ENCODE measurements at places on chromosomes 4 and X.

- no peak for DNase-seq
Measured at GRCh38 chr4:145189981-145190380, 9.6 kb upstream of the OTUD4 start.

- no peak for DNase-seq
Measured at GRCh38 chr4:65023883-65024670, 614.8 kb upstream of the TECRL start.

DNA sequence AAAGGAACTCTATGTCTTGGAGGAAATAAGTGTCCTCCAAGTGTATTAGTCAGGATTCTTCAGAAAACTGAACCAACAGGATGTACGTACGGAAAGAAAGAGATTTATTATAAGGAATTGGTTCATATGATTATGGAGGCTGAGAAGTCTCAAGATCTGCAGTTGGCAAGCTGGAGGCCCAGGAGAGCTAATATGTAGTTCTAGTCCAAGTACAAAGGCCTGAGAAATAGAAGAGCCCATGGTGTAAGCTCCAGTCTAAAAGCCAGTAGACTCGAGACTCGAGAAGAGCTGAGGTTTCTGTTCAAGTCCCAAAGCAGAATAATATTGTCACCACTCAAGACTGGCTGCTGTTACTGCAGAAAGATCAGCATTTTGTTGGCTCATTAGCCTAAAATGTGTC lies 65.3 kb upstream of the EFNB1 start:
- DNase-seq = no peak

DNA sequence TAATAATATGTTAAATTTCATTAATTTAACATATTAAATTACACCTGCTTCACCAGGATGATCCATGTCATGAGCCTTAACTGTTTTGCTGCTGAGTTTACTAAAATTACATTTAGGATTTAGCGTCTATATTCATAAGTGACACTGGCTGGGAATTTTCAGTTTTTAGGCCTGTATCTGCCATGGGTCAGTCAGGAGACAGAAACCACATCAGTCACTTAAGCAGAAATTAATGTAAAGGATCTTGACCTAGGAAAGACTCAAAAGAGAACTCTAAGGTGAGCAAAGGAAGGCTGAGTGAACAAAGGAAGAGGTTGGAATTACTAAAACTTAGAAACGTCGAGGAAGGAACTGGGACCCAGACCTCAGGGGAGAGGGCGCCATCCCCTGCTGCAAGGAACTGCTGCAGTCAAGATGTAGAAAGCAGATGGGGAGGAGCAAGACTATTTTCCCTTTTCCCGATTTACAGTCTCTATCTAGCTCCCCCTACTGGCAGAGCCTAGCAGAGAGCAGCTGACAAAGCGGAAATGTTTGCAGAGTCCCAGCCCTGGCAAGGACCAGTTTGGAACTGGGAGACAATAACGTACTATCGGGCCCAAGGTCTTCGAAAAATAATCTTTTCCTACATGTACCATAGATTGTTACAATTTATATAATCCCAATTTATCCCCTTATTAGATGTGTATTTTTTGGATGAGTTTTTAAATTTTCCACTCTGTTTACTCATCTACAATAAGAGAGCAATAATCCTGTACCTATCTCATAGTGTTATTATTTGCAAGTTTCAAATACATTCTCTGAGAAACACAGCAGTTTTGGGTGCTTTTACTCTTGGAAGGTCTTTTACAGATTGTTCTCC lies 22.6 kb upstream of the RBBP7 start:
- peak; percentile 74 for DNase-seq

DNA sequence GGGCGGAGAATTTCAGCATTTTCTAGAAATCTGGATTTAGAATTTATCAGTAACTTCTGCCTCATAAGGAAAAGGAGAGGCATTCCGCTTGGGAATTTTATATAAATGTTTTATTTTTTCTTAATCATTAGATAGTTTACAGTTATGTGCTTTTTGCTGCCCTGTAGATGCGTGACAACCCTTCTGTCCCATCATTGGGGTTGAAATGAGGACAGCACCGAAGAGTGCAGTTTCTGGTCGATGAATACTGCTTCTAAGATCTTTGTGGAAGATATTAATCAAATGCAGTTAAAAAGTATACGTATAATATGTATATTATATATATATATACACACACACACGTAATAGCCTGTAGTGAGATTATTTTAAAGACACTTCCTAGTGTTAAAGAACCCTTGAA lies 1.5 kb downstream of the RBPJ start:
- no peak for DNase-seq

GRCh38 chr4:128573781-128574508 lies 235.6 kb upstream of the JADE1 start:
- peak; percentile 96 for DNase-seq

DNA sequence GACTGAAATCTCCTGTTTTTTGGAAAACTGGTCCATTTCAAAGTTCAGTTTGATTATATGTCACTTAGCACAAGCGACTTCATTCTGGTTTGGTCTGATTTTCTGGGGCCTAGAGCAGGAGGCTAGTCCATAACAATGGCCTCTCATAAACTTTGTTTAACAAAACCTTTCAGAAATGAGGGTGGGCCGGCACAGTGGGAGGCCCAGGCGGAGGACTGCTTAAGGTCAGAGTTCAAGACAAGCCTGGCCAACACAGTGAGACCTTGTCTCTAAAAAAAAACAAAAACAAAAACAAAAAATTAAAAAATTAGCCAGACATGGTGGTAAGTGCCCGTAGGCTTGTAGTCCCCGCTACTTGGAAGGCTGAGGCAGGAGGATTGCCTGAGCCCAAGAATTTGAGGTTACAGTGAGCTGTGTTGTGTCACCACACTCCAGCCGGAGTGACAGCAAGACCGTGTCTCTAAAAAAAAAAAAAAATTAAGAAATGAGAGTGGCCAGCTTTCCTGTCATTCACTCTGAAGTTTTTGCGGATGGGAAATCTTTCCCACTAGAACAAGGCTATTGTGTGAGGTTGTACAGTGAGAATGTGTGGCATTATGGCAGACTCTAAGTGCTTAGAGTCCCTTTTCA lies 1.2 kb upstream of the PLAC8 start:
- no peak for DNase-seq

DNA sequence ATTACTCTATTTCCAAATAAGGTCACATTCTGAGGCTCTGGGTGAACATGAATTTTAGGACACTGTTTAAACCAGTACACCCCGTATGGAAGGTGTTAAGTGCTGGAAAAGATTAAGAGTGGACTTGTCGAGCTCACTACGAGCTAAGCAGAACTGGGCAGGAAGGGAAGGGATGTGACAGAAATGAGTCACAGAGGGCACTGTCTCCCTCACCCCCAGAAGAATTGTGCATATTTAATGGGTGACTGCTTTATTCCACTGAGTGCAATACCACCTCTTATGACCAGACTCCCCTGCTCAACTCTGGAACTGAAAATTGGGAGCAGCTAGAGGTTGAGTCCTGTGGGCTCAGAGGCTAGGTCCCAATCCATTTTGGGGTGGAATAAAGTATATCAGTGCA lies 187.4 kb upstream of the RPS6KA3 start:
- DNase-seq = peak; percentile 9
